Aorta (tissue), 5 donors: ENCODE measurements at places on chromosomes 7 and 10.

DNA sequence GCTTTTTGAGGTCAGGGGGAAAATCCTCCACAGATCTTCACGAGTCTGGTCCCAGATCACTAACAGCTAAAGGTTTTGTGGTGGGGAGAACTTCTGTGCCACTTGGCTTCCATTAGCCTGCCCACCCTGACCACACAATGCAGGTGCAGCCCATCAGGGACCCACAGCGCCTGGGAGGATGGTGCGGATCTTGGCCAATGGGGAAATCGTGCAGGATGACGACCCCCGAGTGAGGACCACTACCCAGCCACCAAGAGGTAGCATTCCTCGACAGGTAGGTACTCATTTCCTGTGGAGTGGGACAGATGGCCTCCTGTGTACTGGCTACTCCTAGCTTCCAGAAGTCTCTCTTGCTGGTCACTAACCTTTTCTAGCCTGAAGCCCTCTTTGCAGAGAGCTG, 1.5 kb downstream of the FAM241B start:
- DNase-seq: no peak

GRCh38 chr10:100873827-100874326, 38.9 kb upstream of the SLF2 start:
- peak; percentile 43 for DNase-seq

- DNase-seq: no peak
Observed at GRCh38 chr10:64076322-64076940, 555.2 kb downstream of the REEP3 start.

DNA sequence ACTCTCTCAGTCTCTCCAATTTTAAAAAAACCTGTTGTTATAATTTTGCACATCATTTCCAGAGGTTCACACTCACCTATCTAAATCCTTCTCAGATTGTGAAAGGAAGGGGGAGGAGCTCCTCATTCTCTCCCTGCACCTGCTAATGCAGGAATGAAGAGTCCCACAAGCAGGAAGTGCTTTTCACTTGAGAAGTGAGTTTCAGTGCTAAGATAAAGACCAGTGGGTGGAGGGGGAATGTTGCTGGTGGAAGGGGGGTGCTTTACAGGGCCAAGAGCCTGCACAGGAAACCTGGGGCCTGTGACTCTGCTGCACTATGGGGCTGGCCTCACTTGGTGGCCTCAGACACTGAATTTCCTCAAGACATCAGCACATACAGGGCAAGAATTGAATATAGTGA, 176.4 kb downstream of the PTPN20 start:
- DNase-seq: no peak

DNA sequence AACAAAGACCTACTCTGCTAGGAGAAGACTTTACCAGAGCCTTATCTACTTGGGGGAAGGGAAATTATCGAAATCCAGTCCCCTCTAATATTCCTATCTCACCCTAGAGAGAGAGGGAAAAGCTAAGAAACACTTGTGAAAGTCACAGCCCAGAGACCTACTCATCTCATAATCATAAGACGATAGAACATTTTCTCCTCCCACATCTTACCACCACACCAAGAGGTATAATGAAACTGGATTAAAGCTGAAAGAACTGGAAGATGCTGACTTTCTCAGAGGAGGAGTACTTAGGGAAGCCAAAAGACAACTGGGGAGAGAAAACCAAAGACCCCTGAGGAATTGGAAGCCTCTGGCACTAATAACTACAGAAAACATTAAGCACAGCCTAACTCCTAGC, 10.8 kb upstream of the CPA5 start:
- no peak for DNase-seq

- peak; percentile 56 for DNase-seq
Observed at GRCh38 chr7:128878226-128879105, 15.8 kb downstream of the ATP6V1F start.

DNA sequence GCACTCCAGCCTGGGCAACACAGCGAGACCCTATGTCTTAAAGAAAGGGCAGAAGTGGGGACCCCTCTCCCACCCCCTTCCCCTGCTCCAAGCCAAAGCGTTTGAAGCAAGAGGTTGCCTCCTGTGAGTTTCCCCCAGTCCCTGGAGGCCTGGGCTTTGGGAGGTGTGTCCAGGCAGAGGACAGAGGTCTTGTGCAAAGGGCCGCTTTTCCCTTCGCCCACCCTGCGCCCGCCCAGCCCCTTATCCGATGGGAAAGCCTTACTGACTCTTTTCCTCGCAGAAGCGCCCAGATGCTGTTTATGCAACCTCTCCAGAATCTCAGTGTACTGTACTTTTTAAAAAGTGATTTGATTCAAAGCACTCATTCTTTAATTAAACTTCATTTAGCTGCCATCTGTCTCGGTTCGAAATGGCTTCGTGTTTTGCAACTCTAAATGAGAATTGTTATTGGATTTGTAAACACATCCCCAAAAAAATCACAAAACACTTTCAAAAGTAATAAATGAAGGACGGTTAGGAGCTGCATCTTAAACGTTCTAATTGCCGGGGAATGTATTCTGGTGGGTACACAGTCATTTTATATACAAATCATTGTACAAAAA, 50.5 kb upstream of the GTF2I start:
- no peak for DNase-seq

DNA sequence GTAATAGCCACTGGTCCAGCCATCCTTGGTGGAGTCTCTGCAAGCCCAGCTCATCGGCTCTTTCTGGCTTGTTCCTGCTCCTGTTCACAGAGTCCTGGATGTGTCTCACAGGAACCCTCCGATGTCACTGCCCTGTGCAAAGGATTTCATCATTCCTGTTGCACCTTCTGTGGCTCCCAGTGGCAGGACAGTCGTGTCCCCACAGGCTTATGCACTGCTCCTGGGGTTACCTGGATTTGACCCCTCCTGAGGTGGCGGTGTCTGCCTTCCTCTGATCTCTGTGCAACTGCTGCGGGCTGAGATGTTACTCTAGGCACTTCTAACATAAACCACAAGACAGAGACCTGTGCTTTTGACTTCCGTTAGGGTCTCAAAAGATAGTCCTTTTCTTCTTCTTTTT, 30.6 kb downstream of the APBB1IP start:
- DNase-seq: no peak

- DNase-seq: no peak
Observed at GRCh38 chr7:6567886-6568285, 9.4 kb upstream of the ZDHHC4 start.

DNA sequence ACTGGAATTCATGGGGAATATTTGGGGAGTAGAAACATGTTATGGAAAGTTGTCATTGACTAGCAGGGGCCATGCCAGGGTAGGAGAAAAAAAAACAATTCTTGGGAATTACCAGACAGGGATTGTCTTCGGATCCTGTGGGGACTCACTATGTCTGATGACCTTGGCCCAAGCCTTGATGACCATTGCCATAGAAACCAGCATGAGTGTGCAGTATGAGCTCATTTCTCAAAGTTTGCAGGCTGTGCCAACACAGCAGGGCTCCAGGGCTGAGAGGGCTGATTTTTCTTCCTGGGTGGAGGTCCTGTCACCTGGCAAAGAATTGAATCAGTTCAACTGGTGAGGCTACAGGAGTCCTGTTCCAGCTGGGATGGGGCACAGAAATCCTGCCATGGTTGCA, 198.3 kb downstream of the ADRA2A start:
- no peak for DNase-seq

DNA sequence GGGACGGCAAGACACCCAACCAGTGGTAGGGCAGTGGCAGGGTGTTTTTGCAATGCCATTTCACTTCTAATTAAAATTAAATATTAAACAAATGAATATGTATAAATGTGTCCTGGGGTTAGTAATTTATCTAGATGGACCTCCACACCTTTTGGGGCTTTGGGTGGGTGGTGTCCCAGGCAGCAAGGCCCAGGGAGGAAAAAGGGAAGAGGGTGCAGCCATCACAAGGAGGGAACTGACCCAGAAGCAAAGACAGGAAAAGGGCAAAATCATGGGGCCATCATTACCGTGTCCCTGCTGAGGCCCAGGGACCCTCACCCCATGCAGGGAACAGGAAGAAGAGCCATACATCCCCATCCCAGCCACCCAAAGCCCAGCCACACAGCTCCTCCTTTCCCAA, 204.6 kb downstream of the GRID1 start:
- peak; percentile 21 for DNase-seq

DNA sequence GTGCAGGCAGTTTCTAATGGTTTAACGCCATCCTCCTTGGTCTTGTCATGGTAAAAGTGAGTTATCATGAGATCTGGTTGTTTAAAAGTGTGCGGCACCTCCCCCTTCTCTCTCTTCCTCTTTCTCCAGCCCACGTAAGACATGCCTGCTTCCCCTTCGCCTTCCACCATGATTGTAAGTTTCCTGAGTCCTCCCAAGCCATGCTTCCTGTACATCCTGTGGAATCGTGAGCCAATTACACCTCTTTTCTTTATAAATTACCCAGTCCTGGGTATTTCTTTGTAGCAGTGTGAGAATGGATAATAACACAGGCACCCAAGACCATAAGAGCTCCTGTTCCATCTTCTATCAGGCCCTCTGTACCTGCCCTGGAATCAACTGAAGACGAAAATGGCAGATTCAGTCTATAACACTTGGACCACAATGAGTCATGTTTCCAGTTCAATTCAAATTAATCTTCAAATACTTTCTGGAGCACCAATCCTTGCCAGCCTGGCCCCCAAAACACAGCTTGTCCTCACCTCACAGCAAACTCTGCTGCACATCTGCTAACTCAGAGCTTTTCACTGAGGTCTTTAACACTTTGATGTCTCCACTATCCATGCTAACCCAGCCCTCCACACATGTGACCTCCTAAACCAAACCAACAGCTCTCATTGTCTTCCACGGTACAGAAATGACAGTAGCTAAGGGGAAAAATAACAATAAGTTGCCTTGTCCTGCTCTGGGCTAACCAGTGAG, 73.2 kb downstream of the SFMBT2 start:
- no peak for DNase-seq

- DNase-seq: no peak
Observed at GRCh38 chr10:121559326-121560026, 38.8 kb downstream of the FGFR2 start.

DNA sequence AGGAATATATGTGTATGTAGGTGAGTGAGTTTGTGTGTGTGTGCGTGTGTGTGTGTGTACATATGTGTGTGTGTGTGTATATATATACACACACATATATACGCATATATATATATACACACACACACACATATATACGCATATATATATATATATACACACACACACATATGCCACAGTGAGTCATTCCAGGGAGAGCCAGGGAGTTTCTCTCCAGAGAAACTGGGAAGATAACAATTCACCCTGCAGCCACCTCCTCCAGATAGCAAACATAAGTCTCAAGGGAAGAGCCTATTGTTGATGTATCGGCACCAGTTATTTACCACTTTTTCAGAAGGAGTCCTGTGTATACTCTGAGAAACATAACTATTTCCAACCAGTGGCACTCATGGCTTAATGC, 102.3 kb upstream of the STK17A start:
- DNase-seq: no peak

GRCh38 chr10:77877441-77878344, 48.9 kb downstream of the DLG5 start:
- peak; percentile 60 for DNase-seq

GRCh38 chr7:104772405-104773345, 241.3 kb upstream of the KMT2E start:
- no peak for DNase-seq

GRCh38 chr10:42940487-42941294, 136.2 kb upstream of the RET start:
- DNase-seq: no peak

- DNase-seq: no peak
Observed at GRCh38 chr10:113022265-113022664, 72.2 kb downstream of the TCF7L2 start.

- no peak for DNase-seq
Observed at GRCh38 chr10:95229724-95230627, 35.9 kb downstream of the ACSM6 start.

GRCh38 chr7:41702635-41703371, at the start of gene INHBA:
Gene INHBA (minus strand): TSS chr7:41703090. CDS start chr7:41700374, 2,716 bp downstream.
- DNase-seq: no peak

GRCh38 chr7:100220586-100221230, 959 bp downstream of the PVRIG start:
- DNase-seq: no peak

DNA sequence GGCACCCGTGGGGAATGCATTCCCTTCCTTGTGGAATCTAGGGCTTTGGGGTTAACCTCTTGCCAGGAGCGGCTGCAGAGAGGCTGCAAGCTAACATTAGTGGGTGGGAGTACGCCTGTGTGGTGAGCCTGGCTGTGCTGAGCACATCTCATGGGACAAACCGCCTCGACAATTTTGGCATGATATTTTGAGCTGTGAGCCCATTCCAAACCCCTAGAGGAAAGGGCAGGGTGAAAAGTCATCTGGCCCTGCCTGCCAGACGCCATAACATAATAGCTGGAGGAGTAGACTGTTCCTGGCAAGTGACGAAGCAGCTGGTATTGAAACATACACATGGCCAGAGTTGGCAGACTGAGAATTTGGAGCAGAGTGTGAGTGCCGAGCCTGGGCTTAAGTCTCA, 110.0 kb downstream of the TACC2 start:
- no peak for DNase-seq

DNA sequence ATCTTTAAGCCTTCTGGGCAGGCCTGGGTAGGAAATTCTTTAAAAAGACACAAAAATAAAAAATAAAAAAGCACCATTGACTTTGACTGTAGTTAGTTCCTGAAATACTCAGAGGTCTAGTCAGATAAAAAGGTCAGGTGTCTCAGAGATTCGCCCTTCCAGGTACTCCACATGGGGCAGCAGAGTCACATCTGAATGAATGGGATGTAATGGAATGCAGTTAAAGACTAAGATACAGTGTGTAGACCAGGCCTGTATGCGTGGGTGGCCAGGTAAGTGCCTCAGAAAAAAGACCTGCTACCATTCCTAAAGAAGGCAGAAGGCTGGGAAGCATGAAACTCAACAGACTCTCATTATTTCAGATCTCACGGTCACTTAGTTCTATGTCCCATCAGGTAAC, 68.6 kb upstream of the SEM1 start:
- DNase-seq: no peak

GRCh38 chr10:22816298-22816653, 101.9 kb upstream of the PIP4K2A start:
- DNase-seq: peak; percentile 68

DNA sequence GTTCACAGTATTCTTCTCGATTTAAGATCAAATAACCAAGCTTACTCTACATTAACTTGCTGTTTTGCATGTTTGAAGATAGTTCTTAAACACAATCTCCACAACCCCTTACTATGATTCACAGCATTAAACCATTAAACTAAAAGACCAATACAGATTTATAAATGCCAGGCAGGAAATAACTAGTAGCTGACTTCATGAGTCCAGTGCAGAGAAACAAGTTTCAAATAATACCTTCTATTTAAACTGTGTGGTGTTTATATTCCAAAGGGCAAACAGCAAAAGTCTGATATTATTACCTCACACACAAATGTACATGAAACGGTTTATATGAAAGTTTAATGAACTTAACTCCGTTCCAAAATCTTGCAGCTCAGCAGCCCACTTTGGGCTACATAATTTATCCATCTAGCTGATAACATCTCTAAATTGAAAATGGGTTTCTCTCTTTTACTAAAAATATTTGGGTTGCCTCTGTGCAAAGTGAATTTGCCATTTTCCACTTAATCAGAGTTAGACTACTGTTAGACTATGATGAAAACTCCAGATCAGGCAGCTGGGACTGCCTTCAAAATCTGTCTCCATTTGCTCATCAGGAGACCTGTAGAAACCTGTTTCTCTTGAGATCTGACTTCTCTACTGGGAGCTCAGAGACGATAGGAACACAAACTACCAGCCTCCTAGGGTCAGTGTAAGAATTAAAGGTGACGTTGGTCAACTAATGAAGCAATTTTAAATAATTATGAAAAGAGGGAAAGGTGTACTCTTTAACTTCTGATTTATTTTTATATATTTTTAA, 287.3 kb downstream of the FZD1 start:
- no peak for DNase-seq
